ENCODE measurements at places on chromosomes 13 and 19.

DNA sequence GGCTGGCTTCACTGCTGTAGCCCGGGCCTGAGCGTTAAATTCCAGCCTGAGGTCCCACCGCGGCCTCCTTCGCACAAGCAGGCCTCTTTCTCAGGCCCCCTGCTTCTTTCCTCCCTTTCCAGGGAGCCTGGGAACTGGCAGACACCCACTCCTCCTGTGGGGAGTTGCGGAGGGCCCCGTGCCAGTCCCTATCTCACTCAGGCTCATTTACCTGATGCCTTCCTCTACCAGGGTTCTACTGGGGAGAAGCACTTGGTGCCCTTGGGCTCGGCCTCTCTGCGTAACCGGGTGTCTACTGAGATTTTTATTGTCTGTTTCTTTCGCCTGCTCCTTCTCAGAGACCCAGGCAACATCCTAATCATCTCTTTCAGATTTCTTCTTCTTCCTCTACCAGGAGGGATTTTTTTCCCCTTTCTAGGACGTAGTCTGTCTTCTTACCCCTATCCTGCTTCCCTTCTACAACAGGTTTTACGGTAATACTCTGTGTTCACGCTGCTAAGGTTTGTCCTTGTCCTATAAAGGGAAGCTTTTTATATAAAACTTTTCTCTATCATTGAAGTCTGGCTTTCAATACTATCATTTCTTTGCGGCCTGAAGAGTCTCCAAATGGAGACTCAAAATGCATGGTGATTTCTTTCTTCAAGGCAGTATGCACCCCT, 135.4 kb upstream of the GPR12 start:
- no peak for DNase-seq

- DNase-seq, result no peak
Observed at GRCh38 chr13:85698256-85698655, 101.0 kb downstream of the SLITRK6 start.

DNA sequence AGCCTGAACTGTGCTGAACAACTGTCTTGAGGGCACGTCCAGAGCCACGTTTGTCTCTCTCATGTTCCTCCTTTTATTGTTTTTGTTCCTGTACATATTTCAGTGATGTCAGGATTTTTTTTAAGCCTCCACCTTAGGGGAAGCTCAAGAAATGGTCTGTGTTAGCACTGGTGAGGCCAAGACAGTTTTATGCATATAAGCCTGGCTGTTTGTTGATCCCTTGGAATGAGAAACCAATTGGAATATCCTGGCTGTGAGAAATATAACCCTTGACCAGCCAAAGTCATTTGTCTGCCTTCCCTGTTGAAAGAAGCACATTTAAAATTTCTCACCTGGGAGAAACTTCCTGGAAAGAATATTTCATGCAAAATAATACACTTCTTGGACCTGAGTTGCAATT, 115.8 kb downstream of the DNAJC15 start:
- DNase-seq, result peak; percentile 6

DNA sequence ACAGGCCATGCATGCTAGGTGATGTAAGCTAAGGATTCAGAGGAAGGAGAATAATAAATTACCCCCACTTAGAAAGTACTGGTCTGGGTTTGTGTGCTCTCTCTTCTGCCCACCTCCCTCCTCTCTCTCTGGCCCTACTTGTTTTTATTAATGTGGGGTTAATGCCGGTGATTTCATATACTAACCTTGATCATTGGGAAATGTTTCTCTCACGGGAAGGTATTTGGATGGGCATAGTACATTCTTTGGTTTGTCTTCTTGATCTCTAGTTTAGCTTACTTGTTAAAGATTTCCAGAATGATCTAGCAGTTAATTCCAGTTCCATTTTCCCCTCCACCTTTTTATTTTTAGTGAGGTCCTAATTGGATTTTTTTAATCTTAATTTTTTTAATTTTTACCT, 24.6 kb downstream of the ARHGAP35 start:
- no peak for DNase-seq

DNA sequence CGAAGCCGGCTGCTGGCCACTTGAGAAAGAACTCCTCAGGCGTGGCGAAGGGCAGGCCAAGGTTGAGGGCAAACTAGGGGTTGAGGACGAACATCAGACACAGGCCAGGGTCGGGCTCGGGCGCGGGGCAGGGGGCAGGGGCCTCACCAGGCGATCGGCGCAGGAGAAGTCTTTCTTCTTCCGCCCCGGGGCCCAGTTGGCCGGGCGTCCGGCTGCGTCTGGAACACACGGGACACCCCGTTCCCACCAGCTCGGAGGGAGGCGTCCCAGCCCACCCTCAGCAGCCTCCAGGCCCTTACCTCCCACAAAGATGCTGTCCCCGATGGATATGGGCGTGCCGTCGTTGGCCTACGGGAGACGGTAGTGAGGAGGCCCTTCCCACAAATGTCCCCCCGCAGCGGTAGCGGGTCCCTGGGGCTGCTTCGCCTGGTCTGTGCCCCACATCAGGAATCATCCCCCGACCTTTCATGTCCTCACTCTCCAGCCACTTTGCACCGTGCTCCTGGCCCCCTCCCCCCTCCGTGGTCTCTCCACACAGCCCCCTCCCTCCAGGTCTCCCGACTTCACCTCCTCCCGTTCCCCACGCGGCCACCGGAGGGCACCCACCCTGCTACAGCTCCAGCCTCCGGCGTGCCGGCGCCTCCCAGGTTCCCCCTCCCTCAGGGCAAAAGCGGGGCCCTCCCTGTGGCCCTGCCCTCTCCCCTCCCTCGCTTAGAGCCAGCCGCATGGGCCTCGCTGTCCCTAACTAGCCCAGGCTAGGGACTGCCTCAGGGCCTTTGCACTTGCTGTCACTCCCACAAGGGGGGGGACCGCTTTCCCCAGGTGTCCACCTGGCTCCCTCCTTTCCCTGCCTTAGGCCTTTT, 4.8 kb downstream of the PNKP start:
- DNase-seq, result no peak

DNA sequence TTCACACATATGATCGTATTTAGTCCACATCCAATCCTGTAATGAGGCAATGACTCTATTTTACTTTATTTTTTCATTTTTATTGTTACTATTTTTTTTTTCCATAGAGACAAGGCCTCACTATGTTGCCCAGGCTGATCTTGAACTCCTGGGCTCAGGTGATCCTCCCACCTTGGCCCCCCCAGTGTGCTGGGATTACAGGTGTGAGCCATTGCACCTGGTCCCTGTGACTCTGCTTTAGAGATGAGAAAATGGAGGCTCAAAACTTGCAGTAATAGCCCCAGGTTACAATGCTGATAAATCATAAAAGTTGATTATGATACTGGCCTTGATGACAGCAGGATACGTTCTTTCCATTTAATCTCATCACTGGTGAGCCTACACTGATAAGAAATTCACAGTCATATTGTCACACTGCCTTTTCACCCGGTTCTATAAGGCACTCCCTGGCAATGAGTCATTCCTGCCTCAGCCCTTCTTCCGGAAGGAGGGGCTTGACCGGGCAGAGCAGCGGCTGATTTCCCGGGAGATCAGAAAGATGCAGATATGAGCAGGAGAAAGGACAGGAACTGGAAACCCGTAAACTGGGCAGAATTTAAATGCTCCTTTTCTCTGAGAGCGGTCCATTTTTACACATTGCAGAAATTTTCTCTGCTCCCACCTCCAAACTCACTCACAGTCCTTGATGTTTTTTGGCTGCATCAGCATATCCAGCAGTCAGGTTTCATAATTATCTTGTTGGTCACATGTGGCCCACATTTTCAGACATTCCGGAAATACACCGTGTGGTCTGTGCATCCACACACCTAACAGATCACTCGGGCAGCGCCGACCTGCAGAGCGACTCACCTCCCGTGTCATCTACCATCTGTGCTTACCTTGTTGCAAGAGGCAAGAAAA, 616.4 kb downstream of the EFNB2 start:
- no peak for DNase-seq

GRCh38 chr19:53849237-53849676, 18.4 kb upstream of the MYADM start:
- DNase-seq, result peak; percentile 92

DNA sequence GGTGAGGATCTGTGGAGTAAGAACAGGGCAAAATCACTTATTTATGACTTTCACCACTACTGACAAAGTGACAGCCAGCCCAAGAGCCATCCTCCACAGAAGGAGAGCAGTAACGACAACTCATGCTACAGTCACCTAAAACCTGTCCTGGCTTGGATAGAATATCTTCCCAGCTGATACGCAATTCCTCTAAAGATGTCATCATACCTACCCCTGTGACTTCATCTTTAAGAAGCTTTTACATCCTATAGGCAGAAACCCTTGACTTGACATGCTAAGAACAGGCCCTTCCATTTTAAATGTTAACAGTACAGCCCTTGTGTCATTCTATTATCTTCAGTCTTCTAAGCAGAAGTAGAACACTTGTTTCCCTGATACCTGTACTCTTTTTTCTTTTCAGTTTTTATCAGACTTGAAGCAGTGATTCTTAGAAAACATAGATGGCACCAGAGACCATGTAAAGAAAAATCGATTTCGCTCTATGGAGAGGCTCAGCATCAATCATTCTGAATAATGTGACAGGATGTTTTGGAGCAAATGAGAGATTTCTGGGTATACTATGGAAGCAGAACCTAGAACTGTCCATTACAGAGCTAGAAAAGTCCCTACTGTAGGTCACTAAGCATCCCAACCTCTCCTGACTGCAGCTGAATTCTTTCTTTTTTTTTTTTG, 20.1 kb downstream of the STOML3 start:
- no peak for DNase-seq

DNA sequence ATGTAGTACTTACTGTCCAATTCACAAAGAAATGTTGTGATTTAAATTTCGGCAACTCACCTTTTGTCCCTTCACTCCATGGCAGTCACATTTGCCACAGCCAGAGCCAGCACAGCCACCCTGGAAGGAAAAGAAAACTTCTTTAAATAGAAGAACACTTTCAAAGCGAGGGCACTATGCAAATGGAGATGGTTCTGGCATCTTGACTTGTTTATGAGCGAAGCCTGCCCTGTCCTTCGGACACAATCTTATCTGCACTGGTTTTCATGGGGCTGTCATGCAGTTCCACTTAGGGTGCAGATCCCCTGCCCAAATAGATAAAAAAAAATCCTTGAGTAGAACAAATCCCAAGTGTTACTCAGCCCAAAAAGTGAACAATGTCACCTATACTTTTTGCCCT, 64.3 kb downstream of the COL4A1 start:
- no peak for DNase-seq

- no peak for DNase-seq
Observed at GRCh38 chr13:59643364-59643841, 520.3 kb downstream of the DIAPH3 start.

- no peak for DNase-seq
Observed at GRCh38 chr19:55652311-55653128, 2.3 kb upstream of the U2AF2 start.

GRCh38 chr13:42611086-42611779, 37.3 kb downstream of the TNFSF11 start:
- no peak for DNase-seq

GRCh38 chr19:10764340-10764894, 46.5 kb downstream of the DNM2 start:
- no peak for DNase-seq

GRCh38 chr13:45316338-45316737, 24.6 kb downstream of the TPT1 start:
- DNase-seq, result no peak

- peak; percentile 23 for DNase-seq
Observed at GRCh38 chr19:18274219-18274780, at the start of gene IQCN. Gene IQCN (minus strand): TSS chr19:18274452. CDS start chr19:18269478, 4,974 bp downstream.

- peak; percentile 38 for DNase-seq
Observed at GRCh38 chr19:34181111-34181864, 9.0 kb downstream of the LSM14A start.

- no peak for DNase-seq
Observed at GRCh38 chr19:6473647-6474046, 7.9 kb downstream of the DENND1C start.

DNA sequence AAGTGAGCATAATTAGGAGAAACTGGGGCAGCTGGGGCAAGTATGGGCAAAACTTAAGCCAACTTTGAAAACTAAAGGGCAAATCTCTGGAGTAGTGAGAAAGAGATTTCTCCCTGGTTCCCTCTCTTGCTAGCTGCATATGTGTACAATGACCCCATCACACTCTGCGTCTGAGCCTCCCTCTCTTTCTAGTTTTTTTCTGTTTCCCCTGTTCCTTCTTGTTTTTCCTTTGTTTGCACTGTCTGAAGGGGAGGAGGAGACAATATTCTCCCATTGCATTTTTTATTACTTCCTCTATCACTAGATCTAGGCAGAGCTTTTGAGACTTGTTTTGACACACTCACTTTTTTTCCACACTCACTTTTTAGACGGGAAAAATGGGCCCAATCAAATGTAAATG, 11.2 kb upstream of the CLDN10 start:
- DNase-seq, result peak; percentile 19
